ENCODE measurements at places on chromosomes 6 and 20.

DNA sequence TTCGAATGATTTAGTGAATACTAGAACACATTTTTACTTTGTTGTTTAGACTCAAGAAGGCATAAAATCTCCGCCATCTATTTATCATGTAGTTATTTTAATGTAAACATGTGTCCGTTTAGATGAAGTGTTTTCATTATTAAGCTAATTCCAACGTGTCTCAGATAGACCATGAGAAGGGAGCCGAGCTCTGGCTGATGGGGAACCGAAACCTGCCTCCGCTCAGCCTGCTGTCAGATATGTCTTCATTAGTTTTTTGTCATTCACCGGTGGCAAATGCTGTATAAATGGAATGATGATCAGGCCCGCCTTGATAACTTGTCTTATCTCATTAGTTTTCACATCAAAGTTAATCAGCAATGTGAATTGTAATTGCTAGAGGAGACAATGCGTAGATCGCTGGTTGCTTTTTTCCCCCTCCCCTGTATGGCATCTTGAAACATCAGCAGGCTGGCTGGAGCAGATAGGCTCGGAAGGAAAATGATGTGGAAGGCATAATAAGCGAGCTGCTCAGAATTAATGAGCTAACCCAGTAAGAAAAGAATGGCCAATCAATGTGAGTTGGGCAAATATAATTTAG lies 136.4 kb downstream of the LINC00237 start:
- no peak for DNase-seq

DNA sequence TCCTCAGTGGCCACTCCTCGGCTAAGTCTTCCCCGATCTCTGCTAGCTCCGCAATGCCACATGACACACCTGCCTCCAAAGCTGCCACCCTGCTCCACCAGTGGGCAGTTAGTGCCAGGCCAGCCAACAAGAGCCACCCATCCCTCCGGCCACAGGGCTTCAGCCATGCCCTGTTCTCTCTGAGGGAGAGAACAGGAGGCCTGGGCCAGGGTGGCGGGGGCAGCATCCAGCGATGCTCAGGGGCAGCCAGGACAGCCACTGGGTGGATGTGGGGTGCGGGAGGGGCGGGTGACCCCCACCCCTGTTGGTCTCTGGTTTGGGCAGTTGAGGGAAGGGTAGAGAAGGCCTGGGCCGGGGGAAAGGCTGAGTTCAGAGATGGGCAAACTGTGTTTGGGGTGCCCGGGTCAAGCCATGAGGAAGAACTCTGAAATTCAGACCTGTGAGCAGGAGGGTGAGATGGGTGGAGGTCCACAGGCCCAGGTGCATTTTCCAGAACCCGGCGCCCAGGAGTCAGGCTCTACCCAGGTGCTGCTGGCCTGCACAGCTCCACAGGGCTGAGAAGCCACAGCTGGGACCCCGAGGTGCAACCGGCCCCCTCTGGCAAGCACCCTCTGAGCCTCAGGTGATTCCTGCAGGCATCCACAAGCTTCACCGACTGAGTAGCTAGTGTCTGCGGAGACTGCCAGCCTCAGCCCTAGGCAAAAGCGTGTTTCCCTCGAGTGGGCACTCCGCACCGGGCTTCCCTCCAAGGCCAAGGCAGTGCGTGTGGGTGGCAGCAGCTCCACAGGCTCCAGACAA lies 91.1 kb downstream of the SULF2 start:
- no peak for DNase-seq

DNA sequence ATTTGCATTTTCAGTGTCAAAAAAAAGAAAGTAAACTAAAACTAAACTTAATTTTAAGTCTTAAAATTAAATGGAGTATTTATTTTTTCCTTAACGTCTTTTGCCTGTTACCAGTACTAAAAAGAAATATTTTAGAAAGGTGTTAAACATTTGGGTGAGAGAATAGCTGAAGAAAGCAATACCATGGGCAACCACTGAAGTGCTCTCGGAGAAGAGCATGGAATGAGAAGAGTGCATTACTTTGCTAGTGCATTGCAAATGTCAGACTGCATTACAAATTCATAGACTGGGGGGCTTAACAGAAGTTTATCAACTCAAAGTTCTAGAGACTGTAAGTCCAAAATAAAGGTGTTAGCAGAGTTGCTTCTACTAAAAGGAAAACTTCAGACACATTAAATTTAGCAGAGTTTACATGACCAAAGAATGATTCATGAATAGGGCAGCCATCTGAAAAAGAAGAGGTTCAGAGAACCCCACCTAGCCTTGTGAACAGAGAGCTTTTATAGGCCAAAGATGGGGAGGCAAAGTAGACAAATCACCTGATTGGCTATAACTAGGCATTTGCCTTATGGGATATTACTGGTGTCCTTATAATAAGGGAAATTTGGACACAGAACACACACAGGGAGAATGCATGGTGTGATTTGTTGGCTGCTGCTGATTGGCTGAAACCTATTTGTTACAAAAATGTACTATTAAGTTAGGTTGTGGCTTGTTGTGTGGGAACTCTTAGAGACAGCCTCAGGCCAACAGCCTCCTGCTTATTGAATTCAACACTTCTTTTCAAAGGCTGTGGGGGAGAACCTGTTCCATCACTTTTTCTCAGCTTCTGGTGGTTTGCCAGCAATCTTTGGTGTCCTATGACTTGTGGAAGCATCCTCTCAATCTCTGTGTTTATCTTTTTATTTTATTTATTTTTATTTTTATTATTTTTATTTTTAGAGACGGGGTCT lies 106.7 kb upstream of the RREB1 start:
- no peak for DNase-seq

DNA sequence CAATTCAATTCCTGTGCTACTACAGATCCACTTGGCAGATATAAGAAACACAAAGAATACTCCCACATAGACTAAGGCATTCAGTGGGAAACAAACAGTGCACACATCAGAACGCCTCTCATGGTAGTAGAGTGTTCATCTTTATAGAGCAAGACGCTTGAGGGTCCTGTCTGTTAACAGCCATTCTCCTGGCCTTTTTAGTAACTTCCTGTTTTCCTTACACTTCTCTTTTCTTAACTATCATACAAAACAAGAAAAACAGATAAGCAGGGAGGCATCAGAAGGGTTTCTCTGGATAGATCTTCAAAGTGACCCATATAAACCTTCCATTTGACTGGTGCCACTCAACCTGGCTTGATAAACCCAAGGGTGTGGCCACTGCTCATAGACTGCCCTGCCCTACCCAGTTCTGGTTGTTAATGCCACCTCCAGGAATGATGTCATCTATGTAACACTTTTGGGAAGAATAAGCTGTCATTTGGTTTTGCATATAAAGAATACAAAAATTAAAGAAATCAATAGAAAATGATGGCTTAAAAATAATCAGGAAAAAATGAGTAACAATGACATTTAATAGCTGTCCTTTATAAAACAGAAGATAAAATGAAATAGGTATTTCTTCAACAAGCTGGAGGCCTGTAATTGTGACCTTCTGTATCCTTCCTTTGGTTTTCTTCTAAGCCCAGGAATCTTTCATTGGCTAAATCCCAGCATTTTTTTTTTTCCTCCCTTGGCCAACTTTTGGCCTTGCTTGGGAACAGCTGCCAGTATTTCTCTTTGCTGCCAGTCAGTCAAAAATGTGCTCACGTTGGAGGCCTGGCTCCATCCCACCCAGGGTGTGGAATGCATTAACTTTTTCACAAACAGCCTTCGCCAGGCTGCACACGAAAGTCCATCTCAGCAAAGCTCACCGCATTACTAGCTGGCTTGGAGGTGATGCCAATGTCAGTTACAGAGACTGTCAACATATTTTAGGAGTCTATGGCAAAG lies 103.5 kb downstream of the GJA10 start:
- DNase-seq = no peak

- no peak for DNase-seq
These were observed 1.8 kb downstream of the OSER1 start for GRCh38 chr20:44208770-44209169.

- no peak for DNase-seq
These were observed 65.3 kb downstream of the TRPC4AP start for GRCh38 chr20:35027301-35027700.

DNA sequence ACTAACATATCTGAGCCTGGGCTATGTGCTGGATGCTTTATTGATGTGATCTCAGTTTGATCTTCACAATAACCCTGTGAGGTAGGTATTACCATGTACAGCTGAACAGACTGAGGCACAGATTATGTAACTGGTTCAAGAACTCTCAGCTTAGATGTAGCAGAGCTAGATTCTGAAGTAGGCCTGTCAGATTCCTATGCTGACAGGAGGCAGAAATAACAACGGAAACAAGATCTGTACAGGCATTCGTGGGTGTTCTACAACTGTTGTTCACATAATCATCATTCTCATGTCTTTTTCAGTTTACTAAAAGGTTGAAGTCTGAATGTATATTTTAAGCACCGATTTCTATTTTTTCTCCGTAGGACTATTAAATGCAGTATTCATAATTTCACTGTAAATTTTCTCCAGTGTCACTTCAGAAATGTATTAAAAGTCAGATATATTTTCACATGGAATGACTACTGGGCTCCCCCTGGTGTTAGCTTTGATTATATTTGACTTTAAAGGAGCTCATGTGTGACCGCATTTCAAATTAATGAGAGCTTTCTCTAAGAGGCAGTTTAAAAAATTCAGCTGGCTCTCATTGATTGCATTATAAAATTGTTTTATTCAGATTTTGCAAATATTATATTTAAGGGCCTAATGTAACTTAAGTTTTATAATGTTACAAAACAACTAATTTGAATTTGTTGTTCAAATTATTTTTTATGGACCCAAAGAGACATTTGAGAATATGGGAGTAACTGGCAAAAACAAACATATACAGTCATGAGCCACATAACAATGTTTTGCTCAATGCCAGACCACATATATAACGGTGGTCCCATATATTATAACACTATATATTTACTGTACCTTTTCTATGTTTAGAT lies 36.4 kb upstream of the SLC17A4 start:
- peak; percentile 17 for DNase-seq

DNA sequence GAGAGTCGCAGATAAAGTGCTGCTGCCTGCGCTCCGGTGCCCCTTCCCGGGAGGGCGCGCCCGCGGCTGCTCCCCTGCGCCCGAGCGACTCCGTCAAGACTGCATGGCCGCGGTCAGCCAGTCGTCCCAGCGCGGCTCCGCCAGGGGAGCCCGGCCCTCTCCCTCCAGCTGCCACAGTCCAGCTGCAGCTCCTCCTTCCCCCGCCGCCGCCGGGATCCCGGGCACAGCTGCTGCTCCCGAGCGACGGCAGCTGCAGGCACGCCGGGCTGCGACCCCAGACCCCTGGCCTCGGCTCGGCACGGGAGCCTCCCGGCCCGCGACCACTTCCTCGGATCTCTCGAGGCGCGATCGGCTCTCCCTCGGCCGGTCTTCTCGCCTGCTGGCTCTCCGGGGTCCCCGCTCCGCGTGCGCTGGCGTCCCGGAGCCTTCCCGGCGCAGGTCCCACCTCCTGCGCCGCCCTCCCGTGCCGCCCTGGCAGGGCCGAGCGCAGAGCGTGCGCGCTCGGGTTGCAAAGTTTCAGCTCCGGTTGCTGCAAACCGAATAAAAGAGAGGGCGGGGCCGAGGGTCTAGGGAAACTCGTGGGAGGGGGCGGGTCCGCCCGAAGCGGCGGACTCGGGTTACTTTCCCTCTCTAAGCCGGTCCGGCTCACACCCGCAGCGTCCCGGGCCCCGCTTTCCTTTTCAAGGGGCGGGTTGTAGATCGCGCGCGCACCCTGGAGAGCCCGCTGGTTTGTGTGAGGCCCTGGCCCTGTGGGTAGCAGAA lies at the start of gene CNKSR3:
Gene CNKSR3, minus strand, starts transcription at position 542 of the 762 bp plus-strand sequence. CDS start 571 bp downstream, outside the sequence.
- peak; percentile 16 for DNase-seq

DNA sequence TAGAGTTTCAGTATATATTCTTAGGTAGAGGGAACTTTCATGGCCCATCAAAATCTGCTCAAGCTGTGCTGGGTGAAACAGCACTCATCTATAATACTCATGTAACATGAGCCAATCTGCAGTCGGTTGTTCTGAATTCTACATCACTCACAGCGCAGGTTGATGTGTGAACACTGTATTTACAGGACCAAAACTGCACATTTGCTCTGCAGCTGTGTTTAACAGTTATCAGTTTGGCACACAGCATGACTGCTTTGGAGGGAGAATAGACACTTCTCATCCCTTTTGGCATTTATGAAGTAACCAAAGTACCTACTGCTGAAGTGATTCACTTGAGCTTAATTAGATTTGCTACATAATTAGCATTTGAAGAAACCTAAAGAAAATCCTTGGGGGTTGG lies 225.1 kb downstream of the BCKDHB start:
- no peak for DNase-seq

DNA sequence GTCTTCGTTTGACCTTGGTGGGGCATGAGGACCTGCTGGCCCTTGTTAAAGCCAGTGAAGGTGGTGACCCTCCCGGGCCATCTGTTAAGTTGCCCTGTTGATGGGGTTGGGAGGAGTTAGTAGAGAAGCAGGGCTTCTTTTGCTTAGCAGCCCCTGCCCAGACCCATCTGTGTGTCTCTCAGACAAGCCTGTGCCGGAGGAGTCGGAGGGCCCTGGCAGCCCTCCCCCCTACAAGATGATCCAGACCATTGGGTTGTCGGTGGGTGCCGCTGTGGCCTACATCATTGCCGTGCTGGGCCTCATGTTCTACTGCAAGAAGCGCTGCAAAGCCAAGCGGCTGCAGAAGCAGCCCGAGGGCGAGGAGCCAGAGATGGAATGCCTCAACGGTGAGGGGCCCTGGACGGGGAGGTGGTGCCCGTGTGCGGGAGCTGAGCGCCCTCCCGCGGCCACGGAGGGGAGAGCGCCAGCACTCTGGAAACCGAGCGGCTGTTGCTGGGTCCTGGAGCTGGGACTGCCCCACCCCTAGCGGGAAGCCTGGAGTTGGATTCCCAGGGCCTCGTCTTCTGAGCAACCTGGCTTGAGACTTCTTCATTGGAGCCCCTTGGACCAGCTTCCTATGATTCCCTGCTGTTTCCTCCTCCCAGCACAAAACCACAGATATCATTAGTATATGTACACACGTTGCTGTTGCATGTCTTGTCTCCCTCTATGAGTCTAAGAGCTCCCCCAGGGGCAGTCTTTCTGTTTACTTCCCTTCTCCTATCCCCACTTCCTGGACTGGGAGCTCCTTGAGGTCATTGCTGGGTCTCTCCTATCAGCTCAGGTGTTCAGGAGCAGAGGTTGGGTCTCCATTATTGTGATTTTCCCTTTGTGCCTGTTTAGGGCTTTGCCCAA lies 27.6 kb upstream of the SRF start:
- peak; percentile 75 for DNase-seq

GRCh38 chr20:62136283-62137091 lies 6.7 kb downstream of the PSMA7 start:
- peak; percentile 58 for DNase-seq

- no peak for DNase-seq
These were observed at the start of gene ID4 for GRCh38 chr6:19836799-19837510. ID4 (plus strand) TSS chr6:19837370; CDS start chr6:19837755, 385 bp downstream.
